ENCODE measurements at places on chromosomes 12 and 14. TPM values are rescaled to one million over a fixed set of nuclear protein-coding genes. Genes with fewer than 3 reads are reported as not detected.

DNA sequence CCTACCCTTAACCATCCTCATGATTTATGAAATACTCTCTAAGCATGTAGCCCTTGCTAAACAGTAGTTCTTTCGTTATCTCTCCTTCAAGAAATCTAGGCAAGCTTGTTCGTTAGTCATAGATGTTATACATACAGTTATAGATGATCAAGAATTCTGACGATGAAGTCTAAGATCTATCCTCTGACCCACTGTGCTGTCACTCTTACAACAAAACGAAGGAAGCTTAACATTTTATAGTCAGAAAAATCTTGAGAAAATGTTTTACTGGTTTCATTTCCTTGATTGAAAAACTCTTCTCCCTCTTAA lies 68.9 kb downstream of the SPPL3 start:
- DNase-seq = no peak

GRCh38 chr12:27366621-27367020 lies 34.0 kb downstream of the BMAL2 start:
- DNase-seq = no peak

DNA sequence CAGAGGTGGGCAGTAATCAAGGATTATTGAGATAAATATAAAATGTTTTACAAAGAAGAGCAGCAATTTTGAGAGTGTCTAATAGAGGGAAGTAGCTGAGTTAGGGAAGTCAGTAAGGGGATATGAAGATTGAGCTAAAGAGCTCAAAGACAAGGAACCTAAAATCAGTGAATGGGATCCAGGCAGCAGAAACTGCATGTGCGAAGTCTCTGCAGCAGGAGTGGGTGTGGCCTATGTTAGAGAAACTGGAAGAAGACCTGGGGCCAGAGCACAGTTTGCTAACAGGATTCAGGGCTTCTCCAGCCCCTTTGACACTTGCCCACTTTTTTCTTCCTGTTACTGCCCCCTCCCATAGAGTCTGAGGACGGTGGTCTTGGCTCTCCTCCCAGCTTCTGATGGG lies 36.3 kb upstream of the PLXNC1 start:
- DNase-seq = no peak

GRCh38 chr12:106739815-106740530 lies 34.5 kb upstream of the RIC8B start:
- no peak for DNase-seq

- DNase-seq = no peak
Measured at GRCh38 chr12:102376181-102376747, 104.1 kb downstream of the IGF1 start.

DNA sequence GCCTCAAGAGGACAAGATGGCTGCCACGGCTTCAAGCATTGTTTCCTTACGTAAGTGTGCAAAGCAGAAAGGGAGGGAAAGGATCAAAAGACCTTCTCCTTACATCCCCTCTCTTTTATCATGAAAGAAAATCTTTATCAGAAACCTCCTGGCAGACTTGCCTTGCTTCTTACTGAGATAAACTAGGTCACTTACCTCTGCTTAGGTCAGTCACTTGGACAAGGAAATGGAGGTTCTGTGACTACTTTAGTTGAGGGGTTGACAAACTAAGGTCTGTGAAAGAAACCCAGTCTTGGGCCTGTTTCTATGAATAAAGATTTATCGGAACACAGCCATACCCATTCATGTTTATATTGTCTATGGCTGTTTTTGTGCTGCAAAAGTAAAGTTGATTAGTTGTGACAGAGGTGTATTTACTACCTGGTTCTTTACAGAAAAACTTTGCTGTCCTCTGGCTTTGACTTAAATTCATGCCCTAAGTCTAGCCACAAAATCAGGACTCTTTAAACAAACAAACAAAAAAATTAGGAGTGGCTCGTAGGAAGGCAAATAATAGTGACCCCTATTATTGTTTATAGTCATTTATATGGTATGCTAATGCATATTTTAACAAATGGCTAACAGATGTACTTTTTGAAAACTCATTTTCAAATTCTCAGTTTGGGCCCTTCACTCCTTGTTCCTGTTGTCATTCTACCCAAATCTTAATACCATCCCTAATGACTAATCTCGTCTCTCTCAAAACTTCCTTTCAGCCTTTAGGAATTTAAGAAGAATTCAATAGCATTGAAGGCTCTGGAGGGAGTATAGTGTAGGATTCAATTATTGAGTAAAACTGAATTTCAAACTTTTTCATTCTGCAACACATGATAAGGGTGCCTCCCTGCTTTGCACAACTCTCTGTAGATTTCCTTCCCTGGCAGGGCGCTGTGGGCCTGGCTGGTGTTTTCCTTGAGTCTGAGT lies 42.0 kb upstream of the ATP2B1 start:
- DNase-seq = no peak

DNA sequence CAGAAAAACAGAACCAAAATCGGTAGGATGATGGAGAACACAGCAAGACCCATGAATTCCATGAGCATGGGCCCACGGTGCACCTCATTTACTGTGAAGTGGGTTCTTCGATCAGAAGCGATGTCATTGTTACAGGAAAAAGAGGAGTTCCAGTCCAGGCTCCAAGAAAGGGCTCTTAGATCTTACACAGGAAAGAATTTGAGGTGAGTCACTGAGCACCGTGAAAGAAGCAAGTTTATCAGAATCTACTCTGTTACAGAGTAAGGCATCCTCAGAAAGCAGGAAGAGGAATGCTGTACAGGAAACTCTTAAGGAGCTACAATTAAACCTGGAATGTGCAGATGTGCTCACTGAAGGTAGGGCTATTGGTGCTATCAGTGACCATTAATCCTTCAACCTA lies 11.6 kb upstream of the CHFR start:
- no peak for DNase-seq

- peak; percentile 6 for DNase-seq
Measured at GRCh38 chr14:78863143-78863542, 693.0 kb downstream of the NRXN3 start.

DNA sequence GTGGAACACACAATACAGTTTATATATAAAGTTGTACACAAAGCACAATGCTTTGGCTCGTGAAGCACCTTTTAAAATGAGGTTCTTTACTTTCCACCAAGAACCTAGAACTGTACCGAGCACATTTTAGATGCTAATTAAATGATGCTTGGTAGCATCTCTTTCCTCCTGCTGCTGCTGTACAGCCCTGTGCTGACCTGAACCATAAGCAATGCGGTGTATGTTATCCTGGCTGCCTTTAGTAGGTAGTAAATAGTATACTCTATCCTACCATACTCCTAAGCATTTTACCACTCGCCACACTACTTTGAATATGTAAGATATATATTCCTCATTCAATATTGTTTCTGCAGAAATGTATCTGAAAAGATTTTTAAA lies 2.9 kb upstream of the RNASE8 start:
- no peak for DNase-seq

DNA sequence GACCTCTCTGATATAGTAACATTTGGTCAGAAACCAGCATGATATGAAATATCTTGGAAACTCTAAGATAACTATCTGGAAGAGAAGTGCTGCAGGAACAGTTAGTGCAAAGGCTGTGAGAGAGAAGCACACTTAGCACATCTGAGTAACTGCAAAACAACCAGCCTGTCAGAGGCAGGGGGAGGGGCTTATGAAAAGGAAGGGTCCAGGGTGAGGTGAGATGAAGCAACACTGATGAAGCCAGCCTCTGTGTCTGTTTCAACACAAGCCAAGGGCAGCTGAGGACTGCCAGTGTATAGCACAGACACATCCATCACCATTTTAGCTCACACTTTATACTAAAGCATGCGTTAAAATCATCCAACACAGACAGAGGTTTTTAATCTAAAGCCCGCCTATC lies 37.4 kb upstream of the OVCH1 start:
- no peak for DNase-seq

The PDE3A gene
- 0.03 TPM for total RNA-seq

The TMTC2 gene
- 2.2 TPM for total RNA-seq

The HOXC10 gene
- 19.8 TPM for total RNA-seq

The CLEC4A gene
- total RNA-seq = not detected

The TMEM132D gene
- 0.25 TPM for total RNA-seq

The SLC17A8 gene
- total RNA-seq = not detected

The COL2A1 gene
- not detected for total RNA-seq
